ENCODE measurements at places on chromosomes 3 and 15.

DNA sequence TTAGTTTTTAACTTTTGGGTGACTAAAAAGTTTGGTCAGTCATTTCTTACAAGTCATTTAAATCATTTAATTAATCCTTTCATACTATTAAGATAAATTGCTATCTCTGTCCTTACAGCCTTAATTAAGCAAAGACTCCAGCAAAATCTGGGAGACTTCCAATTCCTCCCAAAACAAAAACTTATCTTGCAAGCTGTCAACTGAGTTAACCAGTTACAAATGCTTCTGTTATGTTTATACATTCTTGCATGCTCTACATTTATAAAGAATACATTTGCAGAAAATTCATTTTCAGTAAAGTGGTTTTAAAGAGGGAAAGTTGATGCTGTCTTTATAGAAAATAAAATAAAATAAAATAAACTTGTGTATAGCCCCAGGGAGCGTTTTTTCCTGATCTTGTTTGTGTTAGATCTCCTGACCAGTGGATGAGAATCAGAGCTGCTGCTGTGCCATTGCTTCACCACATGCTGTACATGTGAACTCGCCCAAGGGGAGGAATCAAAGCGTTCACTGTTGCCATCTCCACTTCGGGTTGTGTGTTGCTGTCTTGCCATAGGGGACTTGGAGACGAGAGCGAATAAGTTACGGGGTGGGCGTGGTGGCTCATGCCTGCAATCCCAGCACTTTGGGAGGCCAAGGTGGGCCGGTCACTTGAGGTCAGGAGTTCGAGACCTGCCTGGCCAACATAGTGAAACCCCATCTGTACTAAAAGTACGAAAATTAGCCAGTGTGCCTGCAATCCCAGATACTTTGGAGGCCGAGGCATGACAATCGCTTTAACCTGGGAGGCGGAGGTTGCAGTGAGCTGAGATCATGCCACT, 5.5 kb downstream of the CCR4 start:
- DNase-seq: no peak

DNA sequence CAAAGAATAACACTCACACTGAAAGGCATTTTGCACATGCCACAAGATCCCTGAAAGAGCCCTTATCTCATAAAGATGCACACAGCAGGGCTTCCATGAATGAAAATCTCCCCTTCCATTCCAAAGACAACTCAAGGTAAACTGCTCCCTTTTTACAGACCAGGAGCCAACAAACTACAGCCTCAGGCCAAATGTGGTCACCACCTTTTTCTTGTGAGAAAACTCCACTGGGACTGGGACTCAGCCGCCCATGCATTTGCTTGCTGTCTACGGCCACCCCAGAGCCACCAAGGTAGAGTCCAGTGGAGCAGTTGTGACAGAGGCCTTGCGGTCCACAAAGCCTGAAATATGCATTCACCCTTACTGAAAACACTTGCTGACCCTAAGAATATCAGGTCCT, 334.8 kb downstream of the OCA2 start:
- no peak for DNase-seq

- DNase-seq: no peak
These were observed 21.1 kb downstream of the LRTM1 start for GRCh38 chr3:54906763-54907162.

- DNase-seq: no peak
These were observed 342.7 kb downstream of the PTPRG start for GRCh38 chr3:61903931-61904657.

- DNase-seq: no peak
These were observed 12.3 kb upstream of the PHLDB2 start for GRCh38 chr3:111846717-111847116.

GRCh38 chr3:52253314-52254304, 8.1 kb downstream of the PPM1M start:
- peak; percentile 92 for DNase-seq

- no peak for DNase-seq
These were observed 48.2 kb downstream of the WWTR1 start for GRCh38 chr3:149609595-149609994.

- no peak for DNase-seq
These were observed 86.9 kb upstream of the C15orf39 start for GRCh38 chr15:75114796-75115195.

GRCh38 chr15:94015324-94015723, 216.0 kb upstream of the MCTP2 start:
- DNase-seq: no peak

GRCh38 chr15:87962428-87962827, 294.1 kb downstream of the NTRK3 start:
- no peak for DNase-seq

DNA sequence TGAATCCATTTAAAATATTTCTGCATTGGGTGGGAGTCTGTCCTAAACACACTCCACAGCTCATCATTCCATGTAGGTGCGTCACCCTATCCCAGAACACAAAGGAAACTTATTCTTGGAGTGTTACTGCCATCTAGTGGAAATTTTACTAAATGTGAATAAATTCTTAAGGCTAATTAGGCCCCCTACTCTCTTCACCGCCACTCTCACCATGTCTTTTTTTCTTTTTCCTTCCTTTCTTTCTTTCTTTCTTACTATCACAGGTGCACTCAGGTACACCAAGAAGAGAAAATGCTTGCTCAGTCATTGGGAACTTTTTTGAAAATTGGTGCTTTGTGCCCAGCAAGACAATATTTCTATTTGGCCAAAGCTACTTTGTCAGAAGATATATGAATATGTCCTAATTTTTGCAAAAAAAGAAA, 26.4 kb upstream of the ATP8B4 start:
- no peak for DNase-seq

- no peak for DNase-seq
These were observed 60.3 kb upstream of the IQSEC1 start for GRCh38 chr3:13133471-13133981.

All from stimulated activated naive CD8-positive, alpha-beta T cell treated with anti-CD3 and anti-CD28 coated beads, Interleukin-15, amount 100 ng/mL, for 72 hours (primary cell).